SK-N-SH (cell line): ENCODE measurements at places on chromosomes 3 and 15. TPM values are rescaled to one million over a fixed set of nuclear protein-coding genes. Genes with fewer than 3 reads are reported as not detected.

GRCh38 chr15:98667521-98668179 lies 19.3 kb downstream of the IGF1R start:
- no peak for DNase-seq

DNA sequence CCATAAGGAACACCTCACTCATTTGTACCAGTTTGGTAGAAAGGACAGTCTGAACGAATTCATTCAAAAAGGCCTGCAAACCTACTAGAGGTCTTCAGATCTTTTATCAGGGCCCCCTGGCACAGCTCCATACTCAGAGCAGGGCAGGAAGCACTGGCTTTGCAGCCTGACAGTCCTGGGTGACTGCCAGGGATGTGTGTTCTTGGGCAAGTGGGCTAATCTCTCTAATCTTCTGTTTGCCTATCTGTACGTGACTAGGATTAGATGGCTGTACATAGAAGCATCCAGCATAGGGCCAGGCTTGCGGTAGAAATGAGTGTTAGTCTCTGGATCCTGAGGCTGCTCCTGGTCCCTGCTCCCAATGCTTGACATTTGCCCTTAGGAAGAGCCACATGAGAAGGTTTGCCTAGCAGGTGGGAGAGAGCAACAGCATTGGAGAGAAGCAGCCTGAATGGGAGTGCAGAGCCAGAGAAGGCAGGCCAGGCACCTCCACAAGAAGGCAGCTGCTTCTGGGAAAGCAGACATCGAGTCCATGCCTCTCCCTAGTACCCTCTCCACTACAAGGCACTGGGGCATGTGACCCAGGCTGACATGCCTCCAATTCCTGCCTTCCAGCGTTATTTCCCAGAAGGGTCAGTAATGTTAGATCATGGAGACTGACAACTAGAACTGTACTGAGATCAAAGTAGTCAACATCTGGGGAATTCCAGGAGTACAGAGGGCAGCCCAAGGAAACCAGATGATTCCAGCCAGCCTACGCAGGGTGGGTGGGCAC lies 1.0 kb upstream of the CXCR6 start:
- DNase-seq, result peak; percentile 50

GRCh38 chr3:64836097-64836496 lies 148.3 kb upstream of the ADAMTS9 start:
- no peak for DNase-seq

The LTF gene
- polyA plus RNA-seq, result not detected in 2 replicates

- peak; percentile 90 for DNase-seq
Measured at GRCh38 chr15:26082221-26083109, 219.3 kb upstream of the ATP10A start.

GRCh38 chr3:27486336-27486735 lies 2.2 kb upstream of the SLC4A7 start:
- no peak for DNase-seq

DNA sequence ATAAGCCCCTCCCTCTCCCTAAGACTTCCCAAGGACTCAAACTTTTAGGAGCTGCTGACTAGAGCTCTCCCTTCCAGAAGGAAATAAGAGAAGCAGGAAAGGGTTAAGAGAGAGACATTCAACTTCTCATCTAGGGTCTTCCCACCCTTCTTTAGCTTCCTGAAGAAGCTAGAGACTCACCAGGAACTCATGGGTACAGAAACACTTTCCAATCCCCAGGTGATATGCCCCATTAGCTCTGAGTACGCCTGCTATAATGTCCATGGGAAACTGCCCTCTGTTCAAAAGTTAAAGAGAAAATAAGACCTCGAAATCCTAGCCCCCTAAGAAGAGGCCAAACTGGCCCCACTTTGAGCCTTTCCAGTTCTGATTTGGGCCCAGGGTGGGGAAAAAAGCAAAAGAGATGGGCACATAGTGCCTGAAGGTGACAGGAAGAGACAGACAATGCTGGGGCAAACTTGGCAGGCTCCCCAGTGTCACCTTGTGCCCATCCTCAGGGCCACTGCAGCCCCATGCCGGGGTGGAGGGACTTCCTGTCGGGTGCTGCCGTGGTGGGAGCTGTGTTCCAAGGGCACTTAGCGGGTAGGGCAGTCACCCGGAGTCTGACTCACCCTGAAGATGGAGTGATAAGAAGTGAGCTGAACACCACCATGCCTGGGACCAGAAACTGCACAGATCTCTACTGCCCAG lies 29.5 kb downstream of the CCDC12 start:
- DNase-seq, result peak; percentile 80

The SPINK8 gene
- not detected in 2 replicates for polyA plus RNA-seq

DNA sequence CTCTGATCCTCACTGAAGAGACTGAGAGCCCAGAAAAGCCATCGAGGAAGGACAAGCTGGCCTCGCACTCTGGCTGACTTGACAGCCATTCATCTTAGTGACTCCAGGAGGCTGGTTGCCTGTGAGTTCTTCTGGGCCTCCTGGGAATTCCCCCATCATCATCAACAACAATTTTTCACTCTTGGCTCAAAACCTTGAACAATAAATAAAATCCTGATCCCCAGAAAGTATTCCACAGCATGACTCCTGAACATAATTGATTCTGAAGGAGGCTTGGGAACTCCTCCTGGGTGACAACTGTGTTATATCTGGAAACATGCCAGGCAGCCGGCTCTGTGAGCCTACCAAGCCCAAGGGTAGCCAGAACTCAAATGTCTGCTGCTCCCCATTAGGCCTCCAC lies 188.6 kb downstream of the SHQ1 start:
- DNase-seq, result no peak

The LSG1 gene
- polyA plus RNA-seq, result 35.1 and 43.7 TPM in 2 replicates

- DNase-seq, result no peak
Measured at GRCh38 chr3:141292356-141293058, 60.9 kb downstream of the PXYLP1 start.

DNA sequence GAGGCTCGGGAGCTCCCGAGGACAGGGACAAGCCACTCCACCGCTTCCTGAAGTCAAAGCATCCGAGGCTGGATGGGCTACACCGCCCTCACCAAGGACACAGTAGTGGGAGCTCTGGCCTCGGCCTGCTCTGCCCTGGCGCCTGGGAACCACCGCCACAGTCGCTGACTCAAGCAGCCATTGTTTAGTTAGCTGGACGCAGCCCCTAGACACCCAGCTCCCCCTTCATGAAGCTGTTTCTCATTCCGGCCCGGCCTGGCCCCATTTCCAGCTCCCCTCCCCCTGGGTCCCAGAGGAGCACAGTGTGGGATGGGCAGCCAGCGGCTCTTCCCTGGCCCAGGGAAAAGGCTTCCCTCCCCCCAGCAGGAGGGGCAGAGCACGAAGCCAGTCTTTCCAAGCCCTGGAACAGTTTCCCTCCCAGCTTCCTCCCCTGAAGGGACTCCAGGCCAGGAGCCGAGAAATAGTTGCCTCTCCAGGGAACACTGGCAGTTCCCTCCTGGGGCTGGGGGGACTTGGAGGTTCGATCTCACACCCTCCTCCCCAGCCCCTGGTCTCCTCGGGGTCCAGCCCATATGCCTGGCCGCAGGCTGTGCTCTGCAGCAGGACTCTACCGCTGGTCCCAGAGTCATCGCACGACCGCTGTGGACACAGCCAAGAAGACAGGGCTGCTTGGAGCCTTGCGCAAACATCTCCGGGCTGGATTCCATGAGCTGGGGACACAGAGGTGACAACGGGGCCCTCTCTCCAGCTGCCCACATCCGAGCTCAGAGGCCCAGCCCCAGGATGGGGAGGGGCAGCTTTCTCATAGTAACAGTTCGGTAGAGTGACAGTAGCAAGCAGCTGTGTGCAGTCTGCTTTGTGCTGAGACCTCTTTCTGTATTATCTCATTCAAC lies 10.0 kb downstream of the PLXND1 start:
- peak; percentile 64 for DNase-seq

- DNase-seq, result no peak
Measured at GRCh38 chr3:85387913-85388505, 429.2 kb downstream of the CADM2 start.

- no peak for DNase-seq
Measured at GRCh38 chr3:10017636-10018292, 8.5 kb upstream of the FANCD2 start.

DNA sequence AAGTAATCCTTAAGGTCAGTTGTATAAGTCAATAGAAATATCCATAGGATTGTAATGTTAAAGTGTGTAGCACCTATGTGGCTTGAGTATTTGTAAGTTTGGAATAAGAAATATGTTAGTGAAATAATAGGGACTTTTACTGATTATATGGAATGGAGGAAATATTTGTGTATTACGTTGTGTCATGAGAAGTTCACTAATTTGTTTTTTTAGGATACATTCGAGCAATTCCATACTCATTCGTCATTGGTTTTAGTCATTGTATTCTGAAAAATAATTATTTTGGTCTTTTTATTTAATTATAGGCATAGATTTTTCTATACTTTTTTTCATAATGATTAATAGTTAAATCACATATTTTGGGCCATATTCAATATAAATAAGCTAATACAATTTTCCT lies 21.0 kb downstream of the MBNL1 start:
- DNase-seq, result no peak

- DNase-seq, result no peak
Measured at GRCh38 chr15:57205996-57206395, 170.3 kb upstream of the CGNL1 start.

- DNase-seq, result no peak
Measured at GRCh38 chr15:81275711-81276392, 48.1 kb downstream of the STARD5 start.

The EID1 gene
- polyA plus RNA-seq, result 170 and 228 TPM in 2 replicates

GRCh38 chr3:143321058-143321769 lies 201.6 kb downstream of the CHST2 start:
- no peak for DNase-seq

The SNRPA1 gene
- 59.9 and 62.3 TPM in 2 replicates for polyA plus RNA-seq

The ERICH6 gene
- polyA plus RNA-seq, result 0.08 and 0.21 TPM in 2 replicates

- DNase-seq, result no peak
Measured at GRCh38 chr15:62106096-62106495, 39.3 kb downstream of the C2CD4A start.

GRCh38 chr15:40960151-40960885 lies 7.0 kb downstream of the CHAC1 start:
- no peak for DNase-seq

- no peak for DNase-seq
Measured at GRCh38 chr15:71781179-71781964, 29.0 kb upstream of the NR2E3 start.

The IL5RA gene
- polyA plus RNA-seq, result not detected in 2 replicates

DNA sequence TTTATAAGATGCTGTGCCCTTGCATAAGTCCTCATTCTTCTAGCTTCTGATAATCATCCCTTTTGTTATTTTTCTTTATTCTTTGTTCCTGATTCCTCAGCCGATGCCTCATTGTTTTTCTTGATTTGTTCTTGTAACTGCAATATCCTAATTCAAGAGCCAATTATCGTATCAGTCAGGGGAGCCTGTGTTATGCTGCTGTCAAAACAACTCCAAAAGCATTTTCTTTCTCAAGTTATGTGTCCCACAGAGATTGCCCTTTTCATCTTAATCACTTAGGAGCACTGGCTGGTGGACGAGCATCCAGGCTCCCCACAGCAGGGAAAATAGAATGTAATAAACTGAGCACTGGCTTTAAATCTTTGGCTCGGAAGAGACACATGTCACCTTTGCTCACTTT lies 207.3 kb downstream of the CHL1 start:
- DNase-seq, result no peak

GRCh38 chr3:134348524-134348923 lies 25.7 kb downstream of the AMOTL2 start:
- no peak for DNase-seq

GRCh38 chr3:100743535-100743934 lies 34.2 kb downstream of the TFG start:
- DNase-seq, result no peak

DNA sequence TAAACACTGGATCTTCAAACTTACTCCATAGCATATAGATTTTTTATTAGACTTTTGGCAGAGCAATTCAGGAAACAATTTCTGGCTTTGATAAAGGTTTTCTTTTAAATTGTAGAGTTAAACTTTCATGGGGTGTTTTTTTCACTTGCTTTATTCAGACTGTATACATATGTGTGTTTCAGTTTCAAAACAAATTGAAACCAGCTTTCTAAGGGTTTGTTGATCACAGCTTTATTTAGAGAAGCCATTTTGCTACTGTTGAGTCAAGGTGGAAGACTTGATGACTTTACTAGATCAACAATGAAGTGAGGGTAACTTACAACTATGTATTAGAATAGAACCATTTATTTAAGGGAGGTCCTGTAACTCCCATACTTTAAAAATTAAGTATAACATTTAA lies 6.2 kb downstream of the UBE2E1 start:
- DNase-seq, result no peak

- no peak for DNase-seq
Measured at GRCh38 chr3:43389388-43390254, 103.3 kb downstream of the SNRK start.

GRCh38 chr3:60774617-60775016 lies 476.6 kb downstream of the FHIT start:
- no peak for DNase-seq

DNA sequence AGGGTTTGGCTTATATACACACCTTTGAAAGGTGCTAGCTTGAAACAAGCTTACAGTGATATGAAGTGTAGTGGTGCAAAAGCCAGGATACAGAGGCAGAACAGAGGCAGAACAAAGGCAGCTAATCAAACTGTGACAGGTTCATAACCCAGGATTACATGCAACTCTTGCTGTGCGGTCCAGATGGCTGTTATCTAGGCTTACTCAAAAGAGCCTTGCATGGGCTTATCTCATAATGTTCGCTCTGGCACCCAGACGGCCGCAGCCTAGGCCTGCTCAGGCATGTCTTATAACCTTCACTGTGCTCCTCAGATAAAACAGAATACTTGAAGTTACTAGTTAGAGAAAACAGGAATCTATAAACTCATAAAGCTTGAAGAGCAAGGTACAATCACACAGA lies 22.8 kb upstream of the NOX5 start:
- DNase-seq, result peak; percentile 55

The KAT2B gene
- polyA plus RNA-seq, result 2.1 and 2.8 TPM in 2 replicates

The MEF2A gene
- polyA plus RNA-seq, result 20.9 and 27.5 TPM in 2 replicates

DNA sequence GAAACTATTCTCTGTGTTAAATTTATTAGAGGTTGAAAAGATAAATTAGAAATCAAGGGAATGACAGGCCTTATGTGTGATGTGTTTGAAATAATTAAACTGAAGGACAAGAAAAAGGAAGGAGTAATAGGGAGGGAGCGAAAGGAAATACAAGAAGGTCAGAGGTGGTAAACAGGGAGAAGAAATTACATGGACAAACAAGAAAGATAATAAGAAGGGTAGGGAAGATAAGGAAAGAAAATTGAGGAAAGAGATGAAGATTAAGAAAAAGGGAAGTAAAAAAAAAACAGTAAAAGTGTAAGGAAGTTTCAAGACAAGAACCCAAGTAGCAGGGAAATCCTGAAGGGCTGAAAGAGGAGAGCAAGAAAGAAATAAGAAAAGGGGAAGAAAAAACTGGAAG lies 26.2 kb upstream of the ANXA2 start:
- no peak for DNase-seq

GRCh38 chr3:99322551-99322950 lies 315.8 kb upstream of the COL8A1 start:
- DNase-seq, result no peak

DNA sequence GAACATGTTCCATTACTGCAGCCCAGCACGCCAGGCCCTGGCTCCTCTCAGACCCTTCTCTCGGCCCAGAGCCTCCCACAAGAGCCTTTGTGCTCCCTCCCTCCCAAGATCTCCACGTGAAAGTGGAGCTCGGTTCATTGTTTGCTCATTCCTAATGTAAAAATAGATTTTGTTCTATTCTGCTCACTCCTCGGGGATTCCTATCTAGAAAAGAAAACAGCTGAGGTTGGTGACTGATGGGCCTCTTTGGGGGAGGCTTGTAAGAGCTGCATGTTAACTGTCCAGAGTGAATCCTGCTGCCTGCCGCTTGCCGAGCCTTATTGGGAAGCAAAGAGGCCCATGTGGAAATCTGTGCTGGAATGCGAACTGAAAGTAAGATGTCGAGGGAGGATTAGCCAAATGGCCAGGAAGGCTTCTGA lies 267.1 kb downstream of the LRTM1 start:
- no peak for DNase-seq

- DNase-seq, result no peak
Measured at GRCh38 chr3:23422517-23422851, 219.4 kb downstream of the UBE2E2 start.
